ENCODE measurements at places on chromosomes 12 and 14.
A peak's percentile ranks its signal among the peaks of the same experiment; 100 is the strongest.

- DNase-seq = peak; percentile 53
These were observed 437 bp downstream of the ERO1A start for GRCh38 chr14:52694761-52695480.

DNA sequence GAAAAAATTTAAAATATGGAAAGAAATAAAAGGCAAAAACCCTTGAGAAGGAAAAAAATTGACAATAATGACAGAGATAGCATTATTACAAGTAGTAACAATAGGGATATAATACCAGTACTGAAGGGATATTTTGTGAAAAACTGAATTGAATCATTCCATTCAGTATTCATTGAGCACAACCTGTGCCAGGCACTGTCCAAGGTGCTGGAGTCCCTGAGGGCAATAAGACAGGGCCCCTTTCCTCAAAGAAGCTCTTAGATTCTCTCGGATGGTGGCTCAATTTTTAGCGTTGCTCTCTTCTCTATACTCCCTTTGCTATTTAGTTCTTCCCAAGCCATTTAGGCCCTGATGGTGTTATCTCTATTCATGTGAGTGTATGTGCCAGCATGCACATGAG lies 34.3 kb upstream of the GAS2L3 start:
- no peak for DNase-seq

DNA sequence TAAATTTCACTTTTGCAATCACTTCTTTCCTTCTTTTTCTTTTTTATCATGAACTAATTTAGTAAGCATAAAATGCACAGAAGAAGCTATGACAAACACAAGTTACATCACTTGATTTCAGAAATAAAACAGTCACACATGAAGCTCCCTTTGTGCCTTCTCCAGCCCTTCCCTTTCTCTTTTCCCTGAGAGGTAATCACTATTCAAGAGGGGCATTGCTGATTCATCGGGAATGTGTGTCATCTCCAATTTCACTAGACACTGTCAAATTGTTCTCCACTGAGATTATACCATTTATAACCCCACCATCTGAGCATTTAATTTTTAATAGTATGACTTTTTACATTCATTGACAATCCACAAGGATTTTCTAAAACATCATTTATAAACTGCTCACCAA lies 91.6 kb upstream of the PTPRQ start:
- no peak for DNase-seq

GRCh38 chr12:54036620-54037359 lies 3.9 kb downstream of the HOXC5 start:
- DNase-seq = no peak

DNA sequence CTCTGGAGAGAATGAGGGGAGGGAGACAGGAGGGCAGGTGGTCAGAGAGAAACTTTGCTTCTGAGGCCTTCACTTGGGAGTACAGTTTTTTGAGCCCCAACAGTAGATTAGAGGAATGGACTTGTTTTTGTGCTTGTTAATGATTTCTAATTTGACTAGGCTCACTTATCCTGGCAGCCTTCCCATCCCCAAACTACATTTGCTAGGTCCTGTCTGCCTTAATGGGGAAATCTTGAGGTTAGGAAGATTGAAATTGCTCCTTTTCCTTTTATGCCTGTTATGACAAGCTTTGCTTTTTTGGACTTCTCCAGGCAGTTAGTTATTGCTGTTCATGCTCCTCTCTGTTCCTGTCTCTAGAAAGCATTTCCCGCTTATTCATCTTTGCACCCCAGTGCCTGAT lies 37.7 kb downstream of the SYNE2 start:
- DNase-seq = no peak

DNA sequence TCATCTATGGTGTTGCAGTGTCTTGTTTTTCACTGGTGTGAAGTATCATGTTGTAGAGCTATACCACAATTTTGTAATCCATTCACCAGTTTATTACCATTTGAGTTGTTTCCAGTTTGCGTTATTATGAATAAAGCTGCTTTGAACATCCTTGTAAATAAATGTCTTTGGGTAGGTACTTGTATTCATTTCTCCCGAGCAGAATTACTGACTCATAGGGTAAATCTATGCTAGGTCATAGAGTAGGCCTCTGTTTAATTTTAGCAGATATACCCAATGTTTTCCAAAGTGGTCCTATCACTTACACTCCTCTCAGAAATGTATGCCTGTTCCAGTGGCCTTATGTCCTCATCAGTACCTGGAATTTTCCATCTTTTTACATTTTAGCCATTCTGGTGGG lies 6.6 kb upstream of the GOLGA5 start:
- DNase-seq = no peak

DNA sequence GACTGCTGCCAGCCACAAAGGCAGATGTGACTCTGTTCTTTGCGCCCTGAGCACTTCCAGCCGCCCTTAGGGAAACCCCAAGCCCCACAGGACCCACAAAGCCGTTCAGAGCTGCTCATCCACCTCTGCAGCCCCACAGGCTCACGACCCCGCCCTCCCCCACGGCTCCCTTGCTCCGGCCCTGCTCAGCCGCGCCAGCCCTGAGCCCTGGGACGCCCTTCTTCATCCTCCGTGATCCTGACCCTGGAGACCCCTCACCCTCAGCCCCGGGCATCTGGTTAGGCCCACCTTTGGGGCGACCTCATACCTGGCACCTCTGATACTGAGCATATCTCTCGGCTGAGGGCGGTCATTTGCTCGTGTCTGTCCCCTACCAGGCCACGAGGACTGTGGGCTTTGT lies 125.8 kb upstream of the EVL start:
- no peak for DNase-seq

DNA sequence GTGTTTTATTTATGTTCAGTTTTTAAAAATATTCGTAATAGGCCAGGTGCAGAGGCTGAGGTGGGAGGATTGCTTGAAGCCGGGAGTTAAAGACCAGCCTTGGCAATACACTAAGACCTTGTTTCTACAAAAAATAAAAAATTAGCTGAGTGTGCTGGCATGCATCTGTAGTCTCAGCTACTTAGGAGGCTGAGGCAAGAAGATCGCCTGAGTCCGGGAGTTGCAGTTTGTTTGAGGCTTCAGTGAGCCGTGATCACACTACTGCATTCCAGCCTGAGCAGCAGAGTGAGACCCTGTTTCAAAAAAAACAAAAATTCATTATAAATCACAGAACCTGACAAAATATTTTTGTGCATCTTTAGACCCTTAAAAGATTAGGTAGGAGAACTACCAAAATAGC lies 240.1 kb upstream of the ARHGAP5 start:
- no peak for DNase-seq

- no peak for DNase-seq
These were observed 183.2 kb downstream of the TMEM132D start for GRCh38 chr12:129720618-129721017.

DNA sequence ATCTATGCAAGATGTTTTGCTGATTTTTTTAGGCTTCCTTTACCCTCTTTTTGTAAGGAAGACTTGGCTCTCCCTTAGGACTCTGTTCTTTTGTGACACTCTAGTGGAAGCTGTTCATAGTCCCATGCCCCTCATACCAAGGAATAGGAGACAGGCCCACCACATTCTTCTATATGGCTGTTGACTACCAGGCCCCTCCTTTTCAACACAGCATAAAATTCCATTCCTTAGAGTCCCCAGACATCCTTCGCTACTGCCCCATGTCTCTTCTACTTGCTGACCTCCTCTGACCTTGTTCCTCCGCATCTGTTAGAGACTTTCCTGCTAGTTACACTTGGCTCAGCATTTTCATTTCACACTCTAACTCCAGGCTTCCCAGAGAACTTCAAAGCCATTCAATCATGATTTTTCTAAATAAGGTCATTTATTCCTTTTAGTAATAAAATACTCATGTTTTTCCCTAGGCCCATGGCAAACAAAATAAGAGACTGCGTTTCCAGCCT lies 9.7 kb downstream of the PIK3C2G start:
- DNase-seq = no peak

- no peak for DNase-seq
These were observed 147.2 kb upstream of the GSC start for GRCh38 chr14:94917041-94917600.

DNA sequence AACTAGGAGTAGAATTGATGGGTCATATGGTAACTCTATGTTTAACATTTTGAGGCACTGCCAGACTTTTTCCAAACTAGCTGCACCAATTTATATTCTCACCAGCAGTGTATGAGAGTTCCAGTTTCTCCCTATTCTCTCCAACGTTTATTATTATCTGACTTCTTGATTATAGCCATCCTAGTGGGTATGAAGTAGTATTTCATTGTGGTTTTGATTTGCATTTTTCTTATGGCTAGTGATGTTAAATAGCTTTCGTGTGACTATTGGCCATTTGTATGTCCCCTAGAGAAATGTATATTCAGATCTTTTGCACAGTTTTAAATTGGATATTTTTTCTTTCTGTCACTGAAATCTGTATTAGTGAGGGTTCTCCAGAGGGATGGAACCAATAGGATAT lies 37.8 kb downstream of the HELB start:
- DNase-seq = no peak

DNA sequence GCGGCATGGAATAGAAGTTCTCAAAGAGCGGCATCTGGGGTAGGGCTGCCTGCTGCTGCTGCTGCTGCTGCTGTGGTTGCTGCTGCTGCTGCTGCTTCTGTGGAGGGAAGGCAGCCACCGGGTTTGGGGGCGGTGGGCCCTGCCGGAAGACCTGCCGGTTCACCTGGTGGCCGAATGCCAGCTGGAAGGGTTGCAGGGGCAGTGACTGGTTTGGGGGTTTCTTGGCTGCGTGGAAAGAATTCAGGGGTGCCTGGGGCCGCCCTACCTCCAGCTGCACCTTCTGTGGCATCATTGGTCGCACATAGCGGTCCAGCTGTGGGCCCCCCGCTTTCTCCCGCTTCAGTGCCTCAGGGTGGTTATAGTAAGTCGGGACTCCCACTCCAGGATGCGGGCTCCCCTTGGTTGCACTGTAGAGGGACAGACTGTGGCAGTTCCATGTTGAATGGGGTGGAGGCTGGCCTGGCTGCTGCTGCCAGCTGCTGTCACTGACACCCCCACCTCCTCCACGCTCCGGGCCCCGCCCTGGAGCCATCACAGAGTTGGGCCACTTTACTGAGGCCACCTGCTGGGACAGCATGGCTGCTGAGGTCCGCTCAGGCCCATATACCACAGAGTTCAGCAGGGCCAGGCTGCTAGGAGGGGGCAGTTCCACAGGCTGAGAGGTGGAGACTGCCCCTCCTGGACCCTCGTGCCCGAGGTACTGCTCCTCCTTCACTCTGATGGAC lies 25.2 kb upstream of the PNMA1 start:
- no peak for DNase-seq

DNA sequence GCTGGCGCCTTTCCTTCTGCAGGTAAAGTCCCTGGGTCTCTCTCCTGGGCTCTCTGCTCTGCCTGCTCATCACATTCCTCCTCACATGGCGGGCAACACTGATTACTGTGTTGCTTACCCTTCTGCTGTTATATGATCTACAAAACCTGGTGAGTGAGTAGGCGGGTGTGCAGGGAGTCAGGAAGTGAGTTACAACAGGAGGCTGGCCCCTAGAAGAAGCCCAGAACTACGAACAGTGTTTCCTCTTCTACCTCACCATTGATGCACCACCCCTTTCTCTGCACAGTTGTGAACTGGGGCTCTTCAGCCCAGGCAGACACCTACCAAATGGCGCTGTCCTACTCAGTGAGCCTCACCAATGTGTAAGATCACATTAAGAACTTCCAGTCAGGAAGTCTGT lies 4.9 kb upstream of the KLHL33 start:
- DNase-seq = no peak

DNA sequence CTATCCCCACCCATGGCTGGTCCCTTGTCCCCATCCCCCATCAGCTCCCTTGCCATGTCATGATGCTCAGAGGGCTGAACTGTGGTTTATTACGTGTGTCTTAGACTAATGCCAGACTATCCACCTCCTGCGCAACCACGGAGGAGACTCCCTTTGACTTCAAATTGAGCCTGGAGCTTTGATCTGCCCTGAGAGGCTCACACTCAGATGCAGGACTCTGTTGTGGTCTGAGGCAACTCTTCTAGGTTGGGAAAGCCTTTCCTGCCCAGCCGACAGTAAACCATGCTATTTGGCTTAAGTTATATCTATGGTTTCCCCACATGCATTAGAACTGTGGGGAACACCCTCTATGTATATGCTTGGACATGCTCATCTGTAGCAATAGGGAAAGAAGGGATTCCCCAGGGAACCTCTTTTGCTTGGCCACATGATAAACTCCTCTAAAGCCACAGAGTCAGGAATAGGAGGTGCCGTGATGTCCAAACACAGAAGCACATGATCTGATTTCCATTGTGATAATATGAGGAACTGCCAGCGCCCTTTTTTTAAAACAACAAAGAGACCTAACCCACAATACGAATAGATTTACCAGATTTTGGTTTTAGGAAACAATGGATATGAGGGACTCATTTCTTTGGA lies 11.1 kb upstream of the LGALS3 start:
- DNase-seq = no peak

GRCh38 chr14:26206640-26207039 lies 391.2 kb downstream of the NOVA1 start:
- no peak for DNase-seq

GRCh38 chr12:76627346-76628135 lies 68.0 kb upstream of the OSBPL8 start:
- DNase-seq = no peak

- no peak for DNase-seq
These were observed 43.9 kb downstream of the TTC9 start for GRCh38 chr14:70685474-70686197.

DNA sequence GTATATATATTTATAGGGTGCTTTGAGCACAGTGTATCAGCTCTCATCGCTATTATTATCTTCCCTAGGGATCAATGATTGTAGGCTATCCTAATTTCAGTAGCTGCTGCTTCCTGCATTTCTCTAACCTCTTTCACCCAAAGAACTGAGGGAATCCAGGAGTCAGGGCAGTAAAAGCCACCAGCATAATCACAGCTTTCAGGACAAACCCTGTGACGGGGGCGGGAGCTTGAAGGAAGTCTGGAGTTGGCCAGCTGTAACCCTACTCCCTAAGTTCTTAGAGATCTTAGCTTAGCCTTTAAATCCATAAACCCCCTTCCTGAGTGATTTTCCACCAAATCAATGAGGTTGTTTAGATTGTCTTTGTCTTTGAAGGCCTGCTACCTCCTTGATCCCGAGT lies 33.7 kb downstream of the FLVCR2 start:
- no peak for DNase-seq

- DNase-seq = no peak
These were observed 124.4 kb downstream of the RIMBP2 start for GRCh38 chr12:130591736-130592135.

- DNase-seq = no peak
These were observed 430.1 kb downstream of the MED13L start for GRCh38 chr12:115847398-115847797.

All from activated CD8-positive, alpha-beta memory T cell treated with anti-CD3 and anti-CD28 coated beads, Interleukin-2, amount 50 U/mL, for 4 hours (primary cell).